ENCODE measurements at places on chromosomes 12 and 14.

GRCh38 chr12:63949902-63950301 is 105.4 kb downstream of the SRGAP1 start:
- DNase-seq: no peak

DNA sequence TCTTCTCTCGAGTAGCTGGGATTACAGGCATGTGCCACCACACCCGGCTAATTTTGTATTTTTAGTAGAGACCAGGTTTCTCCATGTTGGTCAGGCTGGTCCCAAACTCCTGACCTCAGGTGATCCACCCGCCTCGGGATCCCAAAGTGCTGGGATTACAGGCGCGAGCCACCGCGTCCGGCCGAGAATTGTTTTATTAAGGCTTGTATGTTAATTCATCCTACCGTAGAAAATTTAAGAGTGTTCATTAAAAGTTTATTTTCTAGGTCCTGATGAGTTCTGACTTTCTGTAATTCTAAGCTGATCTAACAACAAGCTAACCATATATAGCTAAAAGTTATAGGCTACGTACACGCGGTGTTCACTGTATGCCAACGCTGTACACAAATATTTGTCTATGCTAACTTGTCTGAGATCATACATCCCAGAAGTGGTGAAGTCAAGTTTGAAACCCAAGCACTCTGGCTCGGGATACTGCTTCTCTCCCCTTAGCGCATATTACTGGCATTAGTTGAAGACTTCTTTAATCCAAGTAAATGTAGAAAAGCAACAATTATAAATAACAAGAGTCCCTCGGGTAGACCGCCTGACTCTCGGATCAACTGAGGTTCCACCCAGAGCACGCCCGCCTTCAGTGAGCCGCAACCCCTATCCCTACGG is 570 bp upstream of the MRPS35 start:
- peak; percentile 34 for DNase-seq

DNA sequence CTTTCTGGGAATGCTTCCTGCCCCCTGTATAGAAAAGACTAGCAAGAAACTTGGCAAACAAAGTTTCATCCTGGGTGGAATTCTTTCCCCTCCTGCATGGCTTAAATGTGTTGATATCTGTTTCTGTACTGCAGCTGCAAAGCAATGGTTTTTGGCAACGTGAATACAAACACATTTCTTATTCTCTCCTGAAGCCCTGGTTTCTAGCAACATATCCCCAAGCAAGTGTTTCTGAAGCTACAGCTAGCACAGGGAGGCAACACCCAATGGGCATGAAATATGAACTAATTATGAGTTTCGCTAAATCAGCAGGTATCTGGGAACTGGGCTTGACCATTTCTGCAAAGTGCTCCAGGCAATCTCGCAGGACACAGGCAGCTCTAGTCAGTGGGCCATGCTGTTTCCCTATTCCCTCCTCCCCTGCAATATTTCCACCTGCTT is 392.3 kb upstream of the TMPO start:
- DNase-seq: no peak

- DNase-seq: peak; percentile 41
These were observed 48.6 kb upstream of the PPP1R12A start for GRCh38 chr12:79983492-79983891.

GRCh38 chr12:50929831-50930230 is 22.5 kb upstream of the HIGD1C start:
- no peak for DNase-seq

- DNase-seq: peak; percentile 37
These were observed 8.6 kb downstream of the TC2N start for GRCh38 chr14:91858536-91859275.

DNA sequence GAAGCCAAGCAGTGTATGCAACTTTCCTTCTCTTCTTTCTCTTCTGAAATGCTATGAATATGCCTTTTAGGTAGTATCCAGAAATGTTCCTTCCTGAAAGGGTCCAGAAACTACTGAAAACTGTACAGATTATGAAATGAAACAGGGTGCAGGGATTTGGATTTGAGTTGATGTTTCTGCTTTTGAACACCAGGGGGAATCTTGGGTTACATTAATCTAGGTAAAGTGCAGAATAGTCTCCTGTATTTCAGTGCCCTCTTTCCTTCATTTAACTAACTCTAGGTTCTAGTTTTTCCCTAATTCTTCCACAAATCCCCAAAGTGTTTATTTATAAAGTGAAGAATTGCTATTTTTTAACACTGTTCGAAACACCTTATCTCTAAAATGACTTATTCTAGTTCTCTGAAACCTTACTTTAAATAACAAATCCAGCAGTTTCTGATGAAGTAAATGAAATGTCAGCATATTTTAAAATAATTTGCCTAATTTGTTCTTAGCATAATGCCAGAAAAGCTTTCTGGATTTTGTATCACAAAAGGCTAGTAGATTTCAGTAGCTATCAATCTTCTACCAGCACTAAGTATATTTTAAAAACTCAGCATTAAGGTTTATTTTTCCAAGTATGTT is 111.9 kb downstream of the LRRK2 start:
- DNase-seq: no peak

- no peak for DNase-seq
These were observed 198.9 kb upstream of the CAND1 start for GRCh38 chr12:67070307-67070600.

DNA sequence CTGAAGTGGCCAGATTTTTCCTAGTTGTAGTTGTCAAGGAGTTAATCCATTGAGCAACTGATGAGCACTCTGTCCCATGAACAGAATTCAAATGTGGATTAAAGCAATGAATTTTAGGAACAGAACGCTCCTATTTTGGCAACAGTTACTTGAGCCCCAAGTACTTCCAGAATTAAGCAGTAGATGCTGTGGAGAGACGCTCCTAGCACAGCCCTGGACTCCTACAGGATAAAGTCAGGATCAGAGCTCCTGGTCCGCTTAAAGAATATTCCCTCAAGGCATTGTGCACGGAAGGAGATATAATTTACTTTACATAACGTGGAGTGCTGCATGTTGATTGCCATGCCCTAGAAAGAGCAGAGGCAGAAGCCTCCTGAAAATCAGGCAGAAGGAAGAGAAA is 53.4 kb downstream of the FLRT2 start:
- no peak for DNase-seq

All from fibroblast of the conjunctiva (primary cell).